A549 treated with GW870086 at 1 μM for 4 hours (cell line): ENCODE measurements at places on chromosomes 12 and 14. TPM values are rescaled to one million over a fixed set of nuclear protein-coding genes. Genes with fewer than 3 reads are reported as not detected.

The SERPINA12 gene
- not detected in 5 replicates for total RNA-seq

The LRRC10 gene
- not detected in 5 replicates for total RNA-seq

The CMA1 gene
- total RNA-seq, result not detected in 5 replicates

The RILPL2 gene
- 1.4 to 1.8 TPM (median 1.7 TPM) in 5 replicates for total RNA-seq

The TCTN1 gene
- total RNA-seq, result 26.0 to 35.5 TPM (median 30.0 TPM) in 5 replicates

The KIF26A gene
- total RNA-seq, result 2.3 to 3.8 TPM (median 3.4 TPM) in 5 replicates

The TAS2R9 gene
- not detected in 5 replicates for total RNA-seq

The SAMD15 gene
- 1.5 to 2.0 TPM (median 1.7 TPM) in 5 replicates for total RNA-seq

The NELL2 gene
- 0.06 to 0.21 TPM (median 0.08 TPM) in 3 of 5 replicates, not detected in the others for total RNA-seq

The PROX2 gene
- total RNA-seq, result not detected in 5 replicates

The VDR gene
- 2.8 to 3.8 TPM (median 3.0 TPM) in 5 replicates for total RNA-seq

The OVCH1 gene
- not detected in 5 replicates for total RNA-seq

The SLCO1C1 gene
- 0.05 TPM in 1 of 5 replicates, not detected in the others for total RNA-seq

The IL26 gene
- total RNA-seq, result not detected in 5 replicates

The BCDIN3D gene
- 3.8 to 4.4 TPM (median 4.2 TPM) in 5 replicates for total RNA-seq

The PRICKLE1 gene
- 0.65 to 0.91 TPM (median 0.69 TPM) in 5 replicates for total RNA-seq

The C14orf132 gene
- 4.2 to 7.2 TPM (median 5.9 TPM) in 5 replicates for total RNA-seq

The NDRG2 gene
- total RNA-seq, result 2.5 to 3.3 TPM (median 2.7 TPM) in 5 replicates
